ENCODE measurements at places on chromosomes 7 and 10.
A peak's percentile ranks its signal among the peaks of the same experiment; 100 is the strongest.

DNA sequence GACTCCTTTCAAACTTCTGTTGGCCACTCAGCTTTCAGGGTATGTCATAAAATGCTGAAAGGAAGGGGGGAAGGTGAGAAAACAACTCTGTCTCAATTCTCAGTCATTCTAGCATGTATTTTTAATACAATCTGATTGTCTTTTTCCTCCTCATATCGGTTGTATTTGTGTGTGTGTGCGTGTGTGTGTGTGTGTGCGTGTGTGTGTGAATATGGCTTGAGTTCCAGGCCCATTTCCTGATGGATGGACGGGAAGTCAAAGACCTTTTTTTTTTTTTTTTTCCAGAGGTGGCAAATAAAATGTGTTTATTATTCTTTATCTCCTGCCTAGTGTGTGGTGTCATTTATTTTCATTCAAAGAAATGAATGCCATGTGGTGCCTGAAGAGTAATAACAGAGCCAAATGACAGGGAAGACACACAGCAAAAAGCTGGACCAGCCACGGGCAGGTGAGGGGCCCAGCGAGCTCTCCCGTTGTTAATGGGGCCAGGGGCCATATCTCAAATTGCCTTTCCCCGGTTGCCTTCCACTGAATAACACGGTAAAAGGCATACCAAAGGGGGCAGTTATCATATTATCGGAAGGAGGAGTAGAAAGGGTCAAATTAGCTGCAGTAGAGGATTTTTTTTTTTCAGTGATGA is 3.1 kb upstream of the PLXNA4 start:
- DNase-seq: no peak

DNA sequence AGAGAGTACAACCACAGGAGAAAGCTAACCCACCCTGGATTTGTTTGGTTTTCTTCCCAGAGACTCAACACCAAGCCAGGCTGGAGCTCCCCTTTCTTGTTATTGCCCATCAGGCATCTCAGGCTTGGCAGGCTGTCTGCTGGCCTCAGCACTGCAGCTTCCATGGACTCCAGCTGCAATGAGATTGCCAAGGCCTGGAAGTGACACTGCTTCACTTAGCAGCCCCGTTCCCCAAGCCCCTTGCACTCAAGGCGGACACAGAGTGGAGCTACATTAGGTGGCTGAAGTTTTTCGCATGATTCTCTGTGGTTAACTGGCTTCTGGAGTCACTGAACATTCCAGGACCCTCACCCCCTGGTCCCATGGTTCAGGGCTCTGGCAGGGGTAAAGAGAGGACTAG is 163.1 kb upstream of the GDF10 start:
- no peak for DNase-seq

DNA sequence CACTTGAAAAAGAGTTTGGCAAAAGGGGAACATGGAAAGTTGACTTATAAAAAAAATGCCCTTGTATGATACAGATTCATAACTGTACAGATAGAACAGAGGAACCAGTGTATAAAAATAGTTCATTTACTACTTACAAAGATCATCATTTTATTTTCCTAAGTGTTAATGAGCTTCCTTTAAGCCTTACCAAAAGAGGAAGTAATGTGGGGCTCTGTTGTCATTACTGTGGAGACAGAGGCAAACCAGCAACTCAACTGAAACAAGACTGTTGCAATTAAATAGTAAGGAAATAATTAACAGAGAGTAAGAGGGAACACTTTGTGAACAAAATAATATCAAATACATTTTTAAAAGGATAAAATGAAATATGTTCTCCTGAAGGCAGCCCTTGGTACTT is 526.2 kb upstream of the ADARB2 start:
- no peak for DNase-seq

DNA sequence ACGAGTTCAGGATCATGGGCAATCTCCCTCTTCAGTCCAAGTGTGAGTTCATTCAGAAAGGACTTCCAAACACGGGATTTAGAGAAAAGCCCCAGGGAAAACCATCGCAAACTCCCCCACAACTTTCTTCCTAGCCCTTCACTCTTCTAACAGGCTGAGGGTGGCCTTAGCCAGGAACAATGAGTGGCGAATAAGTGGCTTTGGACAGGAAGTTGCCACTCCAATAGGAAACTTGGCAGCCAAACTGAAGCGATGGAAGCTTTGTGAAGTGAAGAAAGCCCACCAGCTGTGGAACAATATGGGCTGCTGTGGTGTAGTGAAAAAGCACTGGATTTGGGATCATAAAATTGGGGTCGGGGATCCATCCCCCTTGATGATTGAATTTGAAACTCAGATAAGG is 193.2 kb downstream of the TEX36 start:
- peak; percentile 38 for DNase-seq

DNA sequence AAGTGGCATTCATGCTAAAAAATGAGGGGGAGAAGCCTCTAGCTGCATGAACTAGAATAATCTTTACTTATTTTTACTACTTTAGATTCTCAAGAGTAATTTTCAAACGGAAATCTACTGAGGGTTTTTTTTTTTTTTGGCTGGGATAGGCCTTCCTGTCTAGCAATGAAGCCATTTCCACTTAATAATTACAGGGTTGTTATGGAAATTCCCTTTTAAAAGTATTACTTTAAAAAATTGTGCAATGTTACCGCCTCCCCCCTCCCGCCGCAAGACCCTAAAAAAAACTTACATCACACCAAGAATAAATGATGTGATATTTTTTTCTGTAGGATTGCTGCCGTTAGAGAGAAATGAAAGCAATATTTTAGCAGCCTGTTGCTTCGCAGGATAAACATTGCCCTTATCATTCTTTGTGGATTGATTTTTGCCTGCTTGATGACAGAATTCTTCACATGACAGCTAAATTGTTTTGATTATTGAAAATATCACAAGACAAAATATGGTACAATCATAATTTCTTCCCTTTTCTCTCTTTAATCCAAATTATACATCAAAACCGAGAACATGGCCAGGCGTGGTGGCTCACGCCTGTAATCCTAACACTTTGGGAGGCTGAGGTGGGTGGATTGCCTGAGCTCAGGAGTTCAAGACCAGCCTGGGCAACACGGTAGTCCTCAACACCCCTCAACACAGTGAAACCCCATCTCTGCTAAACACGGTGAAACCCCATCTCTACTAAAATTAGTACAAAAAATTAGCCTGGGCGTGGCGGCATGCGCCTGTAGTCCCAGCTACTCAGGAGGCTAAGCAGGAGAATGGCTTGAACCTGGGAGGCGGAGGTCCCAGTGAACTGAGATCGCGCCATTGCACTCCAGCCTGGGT is 32.8 kb downstream of the ARL4A start:
- no peak for DNase-seq

DNA sequence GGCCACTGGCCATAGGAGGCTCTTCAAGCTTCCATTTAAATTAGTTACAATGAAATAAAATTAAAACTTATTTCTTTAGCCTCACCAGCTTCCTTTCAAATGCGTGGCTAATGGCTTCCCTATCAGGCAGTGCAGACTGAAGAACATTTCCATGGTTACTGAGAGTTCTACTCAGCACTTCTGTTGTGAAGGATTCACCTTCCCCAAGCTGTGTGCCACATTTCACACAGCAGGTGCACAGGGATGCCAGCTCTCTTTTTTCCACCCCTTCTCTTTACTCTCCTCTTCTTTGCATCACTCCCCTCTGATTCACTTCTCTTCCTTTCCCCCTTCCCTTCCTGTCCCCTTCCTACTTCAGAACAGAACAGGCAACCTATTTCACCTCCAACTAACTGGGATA is 833 bp downstream of the GDF2 start:
- DNase-seq: no peak

DNA sequence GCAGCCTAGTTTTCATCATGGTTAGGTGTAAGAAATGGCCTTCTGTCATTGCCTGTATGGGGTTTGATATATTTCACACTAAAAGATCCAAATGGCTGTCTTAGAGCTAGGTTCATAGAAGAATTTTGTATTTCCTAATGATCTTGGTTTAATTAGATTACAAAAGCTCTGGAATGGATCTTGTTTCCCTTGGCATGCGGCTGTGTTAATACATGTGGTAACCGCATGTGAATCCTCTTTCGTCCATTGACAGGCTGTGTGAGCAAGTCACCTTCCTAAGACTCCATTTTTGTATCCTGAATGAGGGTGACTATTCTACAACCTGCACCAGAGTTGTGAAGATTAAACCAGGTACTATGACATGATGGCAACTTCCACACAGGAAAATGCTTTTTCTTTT is 12.4 kb upstream of the FZD1 start:
- no peak for DNase-seq

Data from NCI-H1092 (cell line).